ENCODE measurements at places on chromosomes 5 and 9. TPM values are rescaled to one million over a fixed set of nuclear protein-coding genes. Genes with fewer than 3 reads are reported as not detected.

DNA sequence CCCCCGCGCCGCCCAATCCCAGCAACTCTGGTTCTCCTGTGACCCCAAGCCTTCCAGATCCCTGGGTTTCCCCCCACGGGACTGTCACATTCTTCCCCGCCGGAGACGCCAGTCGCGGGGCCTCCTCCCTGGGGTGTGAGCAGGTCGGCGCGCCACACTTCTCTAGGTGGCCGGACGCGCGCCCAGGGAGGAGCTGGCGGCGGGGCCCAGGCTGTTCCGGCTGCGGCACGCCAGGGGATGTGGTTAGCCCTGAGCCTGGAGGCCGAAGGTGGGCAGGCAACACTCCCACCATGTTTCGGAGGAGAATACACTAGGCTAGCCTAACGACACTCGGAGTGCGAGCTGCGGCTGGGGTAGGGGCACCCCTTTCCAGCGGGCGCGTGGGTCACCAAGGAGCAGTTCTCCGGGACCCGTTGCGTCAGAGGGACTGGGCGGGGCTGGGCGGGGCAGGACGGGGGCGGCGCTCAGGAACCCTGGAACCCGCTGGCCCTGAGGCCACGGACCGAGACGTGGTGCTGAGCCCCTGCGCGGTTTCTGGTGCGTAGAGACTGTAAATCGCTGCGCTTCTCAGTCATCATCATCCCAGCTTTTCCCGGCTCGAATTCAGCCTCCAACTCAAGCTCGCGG, at the start of gene SLC27A6:
Gene SLC27A6, plus strand, starts transcription at position 478 of the 627 bp plus-strand sequence. CDS start 650 bp downstream, outside the sequence.
- peak within 1 kb of the TSS; percentile 33 for H3K4me3 ChIP-seq
- DNase-seq: peak; percentile 61
- peak within 1 kb of the TSS; percentile 75 for H3K27ac ChIP-seq
- H3K27me3 ChIP-seq: peaks cover 6% of the 10 kb centered on the region

Gene FOXI1
- total RNA-seq: not detected

DNA sequence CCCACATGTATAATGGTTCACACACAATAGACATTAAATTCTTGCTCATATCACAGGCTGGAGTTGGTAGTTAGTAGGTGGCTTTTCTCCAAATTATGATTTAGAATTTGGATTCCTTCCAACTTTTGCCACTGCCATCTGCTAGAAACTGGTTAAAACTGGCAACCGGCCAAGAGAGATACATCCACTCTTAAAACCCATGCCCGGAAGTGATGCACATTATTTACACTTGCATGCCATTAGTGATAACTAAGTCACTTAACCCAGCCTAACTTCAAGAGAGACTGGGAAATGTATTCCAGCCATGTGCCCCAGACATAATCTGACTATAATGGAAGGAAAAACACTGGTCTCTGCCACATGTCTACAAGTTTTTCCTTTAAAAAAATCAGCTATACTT, 395.7 kb upstream of the SEMA6A start:
- H3K27me3 ChIP-seq: no peaks in the 10 kb centered on the region
- no peaks in the 10 kb centered on the region for H3K36me3 ChIP-seq
- H3K4me1 ChIP-seq: no peaks in the 10 kb centered on the region
- no peak overlapping the region for H3K4me3 ChIP-seq
- H3K27ac ChIP-seq: no peak overlapping the region

Gene GRHPR
- 163 TPM for total RNA-seq

GRCh38 chr9:114810614-114811013, 4.8 kb upstream of the TNFSF15 start:
- peaks cover 28% of the 10 kb centered on the region for H3K4me1 ChIP-seq
- no peak overlapping the region for H3K27ac ChIP-seq
- no peak overlapping the region for H3K4me3 ChIP-seq
- no peaks in the 10 kb centered on the region for H3K36me3 ChIP-seq
- H3K27me3 ChIP-seq: no peaks in the 10 kb centered on the region

Gene SMIM15
- 19.6 TPM for total RNA-seq

DNA sequence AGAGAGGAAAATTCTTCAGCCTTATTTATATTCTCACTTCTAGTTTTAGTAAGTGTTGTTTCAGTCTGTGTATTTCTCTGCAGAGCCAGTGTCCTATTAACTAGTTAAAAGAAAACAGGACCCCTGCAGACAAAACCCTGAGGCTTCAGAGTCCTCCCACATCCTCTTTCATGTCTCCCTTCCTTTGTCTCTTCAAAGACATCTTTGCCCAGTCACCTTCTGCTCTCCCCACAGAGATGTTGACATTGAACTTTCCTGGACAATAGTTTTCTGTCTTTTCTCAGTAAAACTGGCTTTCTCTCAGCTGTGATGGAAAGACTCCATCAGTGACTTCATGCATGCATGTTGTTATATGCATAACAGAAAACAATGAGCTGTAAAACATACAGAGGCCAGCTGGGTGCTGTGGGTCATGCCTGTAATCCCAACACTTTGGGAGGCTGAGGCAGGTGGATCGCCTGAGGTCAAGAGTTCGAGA, 20.2 kb downstream of the GRAMD2B start:
- no peaks in the 10 kb centered on the region for H3K4me1 ChIP-seq
- no peaks in the 10 kb centered on the region for H3K36me3 ChIP-seq
- no peaks in the 10 kb centered on the region for H3K27me3 ChIP-seq
- H3K4me3 ChIP-seq: no peak overlapping the region
- DNase-seq: no peak

DNA sequence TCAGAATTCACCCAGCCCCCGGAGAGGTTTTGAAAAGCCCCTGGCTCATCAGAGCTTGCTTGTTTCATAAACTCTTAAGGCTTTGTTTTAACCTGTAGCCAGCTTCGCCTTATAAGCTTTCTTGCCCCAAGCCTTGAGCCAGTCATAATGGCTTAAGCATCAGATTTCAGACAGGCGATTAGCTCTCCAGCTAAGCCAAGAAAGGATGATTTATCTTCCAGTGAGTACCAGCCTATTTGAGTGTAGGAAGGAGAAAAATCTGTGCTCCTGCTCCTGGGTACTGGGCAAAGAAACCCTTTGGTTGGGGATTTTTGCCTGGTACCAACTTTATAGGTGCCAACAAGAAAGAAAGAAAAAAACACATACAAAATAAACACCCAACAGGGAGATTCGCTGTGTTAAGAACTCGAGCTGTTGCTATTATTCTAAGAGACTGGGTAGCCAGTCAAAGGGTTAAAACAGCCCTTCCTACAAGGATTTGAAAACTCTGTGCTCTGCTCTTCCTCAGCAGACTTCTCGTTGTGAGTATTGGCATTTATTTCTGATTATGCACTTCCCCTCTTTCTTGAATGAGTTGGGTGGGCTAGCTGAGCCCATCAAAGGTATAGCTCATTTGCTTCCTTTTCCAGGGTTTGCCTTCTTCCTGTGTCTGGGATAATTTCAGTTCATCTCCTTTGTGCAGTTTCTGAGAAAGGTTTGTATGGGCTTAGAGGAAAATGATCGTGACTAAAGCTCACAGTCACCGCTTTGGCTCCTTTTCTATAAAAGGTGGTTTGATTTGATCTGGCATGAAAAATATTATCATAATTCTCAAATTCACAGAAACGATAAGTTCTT, 157.2 kb upstream of the DMRT1 start:
- no peaks in the 10 kb centered on the region for H3K27me3 ChIP-seq
- peaks cover 37% of the 10 kb centered on the region for H3K4me1 ChIP-seq
- peak overlapping the region; percentile 96 for H3K27ac ChIP-seq
- H3K4me3 ChIP-seq: no peak overlapping the region
- no peak for DNase-seq

DNA sequence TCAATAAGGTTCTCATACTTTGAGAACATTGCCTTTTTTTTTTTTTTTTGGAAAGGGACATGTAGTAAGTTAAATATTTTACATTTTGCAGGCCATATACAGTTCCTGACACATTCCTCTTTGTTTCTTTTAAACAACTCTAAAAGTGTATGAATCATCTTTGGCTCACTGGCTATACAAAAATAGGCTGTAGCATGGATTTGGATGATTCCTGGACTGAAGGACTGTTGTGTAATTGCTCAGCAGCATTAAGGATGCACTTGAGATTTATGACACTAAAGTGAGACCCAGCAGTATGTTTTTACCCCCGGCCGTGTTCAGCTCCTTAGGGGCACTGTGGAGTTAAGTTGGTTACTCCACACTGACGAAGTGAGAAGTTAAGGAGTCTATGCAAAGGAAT, 41.3 kb downstream of the VPS13A start:
- H3K27ac ChIP-seq: no peak overlapping the region
- peaks cover 4% of the 10 kb centered on the region for H3K4me1 ChIP-seq
- peaks cover 21% of the 10 kb centered on the region for H3K36me3 ChIP-seq
- no peaks in the 10 kb centered on the region for H3K27me3 ChIP-seq
- H3K4me3 ChIP-seq: no peak overlapping the region
- no peak for DNase-seq
